Omental fat pad (tissue), 4 donors: ENCODE measurements at places on chromosomes 4 and X. TPM values are rescaled to one million over a fixed set of nuclear protein-coding genes. Genes with fewer than 3 reads are reported as not detected.

- no peak for DNase-seq
Measured at GRCh38 chr4:825063-825970, 612 bp downstream of the CPLX1 start.

DNA sequence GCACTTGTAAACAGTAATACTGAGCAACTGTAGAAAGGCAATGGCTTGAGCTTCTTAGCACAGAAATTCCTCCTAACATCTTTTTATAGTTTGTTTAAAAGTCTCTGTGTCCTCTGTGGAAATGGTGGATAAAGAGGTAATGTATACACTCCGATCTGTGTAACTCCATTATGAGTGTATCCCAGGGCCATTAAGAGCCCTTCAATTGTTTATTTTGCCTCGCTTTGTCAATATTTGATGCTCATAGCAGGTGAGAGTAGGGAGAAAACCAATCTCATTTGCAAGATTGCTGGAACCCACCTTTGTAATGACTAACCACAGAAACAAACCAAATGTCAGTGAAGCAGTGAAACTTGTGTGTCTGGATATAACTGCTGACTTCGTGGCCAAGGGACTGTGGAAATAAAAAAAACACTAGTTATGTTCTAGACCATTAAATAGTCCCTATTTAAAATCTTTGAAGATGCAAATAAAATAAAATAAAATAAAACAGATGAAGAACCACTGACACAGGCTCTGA, 598.2 kb upstream of the BOD1L1 start:
- DNase-seq = no peak

GRCh38 chr4:109576462-109576861, 16.4 kb downstream of the MCUB start:
- DNase-seq = no peak

DNA sequence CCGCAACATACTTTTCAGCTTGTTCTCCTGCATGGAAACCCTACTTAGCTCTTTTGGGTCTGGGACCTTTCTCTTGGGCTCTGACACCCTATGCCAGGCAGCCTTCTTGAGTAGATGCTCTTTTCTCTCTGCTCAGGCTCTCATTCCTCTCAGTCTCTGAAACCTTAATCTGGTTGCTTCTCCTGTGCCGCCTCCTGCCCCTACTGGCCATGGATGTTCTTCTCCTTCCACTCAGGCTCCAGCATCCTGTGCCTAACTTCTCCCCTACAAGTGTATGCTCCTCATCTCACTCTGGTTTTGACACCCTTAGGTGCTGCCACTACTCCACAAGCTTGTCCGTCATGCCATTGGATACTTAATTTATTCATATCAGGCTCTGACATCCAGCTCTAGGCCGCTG, 15.2 kb downstream of the BLTP1 start:
- DNase-seq = no peak

Gene PABPC1L2A
- not detected for total RNA-seq

- no peak for DNase-seq
Measured at GRCh38 chr4:2402048-2402842, 16.2 kb downstream of the ZFYVE28 start.

DNA sequence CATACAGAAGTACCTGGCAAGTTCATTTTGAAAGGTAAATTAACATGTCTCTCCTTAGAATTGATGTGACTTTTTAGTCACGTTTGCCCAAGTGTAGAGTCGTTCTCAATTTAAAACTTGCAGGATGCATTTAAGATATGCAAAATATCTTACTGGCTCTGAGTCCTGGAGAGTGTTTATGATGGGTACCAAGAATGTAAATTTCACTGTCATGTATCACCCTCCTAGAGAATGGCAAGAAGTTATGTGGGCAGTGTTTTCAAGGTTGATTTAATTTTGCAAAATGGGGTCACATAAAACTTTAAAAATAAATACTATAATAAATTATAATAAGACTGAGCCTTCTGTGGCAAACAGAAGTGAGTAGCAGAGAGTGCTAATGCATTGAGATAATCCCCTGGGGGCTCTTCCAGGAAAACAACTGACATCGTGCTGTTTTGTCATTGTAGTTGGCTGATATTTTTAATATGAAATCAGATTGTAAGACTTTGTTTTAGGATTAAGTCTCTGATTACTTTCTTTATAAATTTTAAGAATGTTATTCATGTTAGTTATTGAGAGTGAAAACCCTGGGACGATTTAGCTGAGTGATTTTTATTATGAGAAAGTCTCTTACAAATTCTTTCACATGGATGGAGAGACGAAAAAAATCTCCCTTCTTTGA, 103.0 kb downstream of the AFF1 start:
- DNase-seq = no peak

Gene CENPVL1
- not detected for total RNA-seq

- DNase-seq = no peak
Measured at GRCh38 chr4:1500231-1500965, 94.2 kb upstream of the NKX1-1 start.

GRCh38 chr4:111761531-111761930, 383.7 kb upstream of the FAM241A start:
- DNase-seq = no peak

- DNase-seq = no peak
Measured at GRCh38 chr4:165190591-165191347, 16.6 kb upstream of the KLHL2 start.

GRCh38 chr4:109169170-109169569, 133.3 kb downstream of the COL25A1 start:
- no peak for DNase-seq

Gene FABP2
- total RNA-seq = not detected

DNA sequence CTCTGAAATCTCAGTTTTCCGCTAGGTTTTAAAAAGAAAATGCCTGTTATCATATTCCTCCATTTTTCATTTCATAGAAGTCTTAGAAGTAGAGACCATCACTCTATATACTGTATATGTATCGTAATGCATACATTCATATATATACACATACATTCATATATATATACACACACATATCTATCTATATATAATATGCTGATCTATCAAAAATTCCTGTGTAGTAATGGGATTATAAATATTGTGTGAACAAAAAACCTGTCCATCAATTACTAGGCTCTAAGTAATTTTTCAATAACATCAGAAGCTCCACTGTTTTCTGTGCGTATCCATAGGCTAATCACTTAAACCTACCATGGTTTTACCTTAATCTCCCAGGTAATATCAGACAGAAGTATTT, 150.2 kb downstream of the DCHS2 start:
- DNase-seq = no peak

Gene BMP3
- 2.0 TPM for total RNA-seq

GRCh38 chr4:56606385-56606784, 74.7 kb downstream of the HOPX start:
- no peak for DNase-seq

- no peak for DNase-seq
Measured at GRCh38 chrX:40945361-40945713, 139.9 kb upstream of the USP9X start.

Gene PDE6B
- 2.5 TPM for total RNA-seq

GRCh38 chrX:45142185-45142584, 58.5 kb downstream of the DIPK2B start:
- no peak for DNase-seq

DNA sequence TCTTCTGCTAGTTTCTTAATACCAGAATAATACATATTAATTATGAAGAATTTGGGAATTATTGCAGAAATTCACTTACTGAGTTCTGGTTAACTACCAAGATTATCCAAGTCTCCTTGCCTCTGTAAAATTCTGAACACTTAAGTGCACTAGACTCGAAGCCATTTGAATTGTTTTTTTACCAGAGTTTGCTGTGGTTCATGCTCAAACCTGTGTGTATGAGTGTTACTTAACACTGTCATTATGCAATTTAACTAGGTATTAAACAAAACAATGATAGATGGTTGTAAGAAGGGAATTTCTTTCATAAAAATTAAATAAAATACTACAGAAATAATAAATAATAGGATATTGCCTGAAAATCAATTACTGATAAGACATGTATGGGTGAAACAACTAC, 145.6 kb upstream of the FAT4 start:
- DNase-seq = no peak

Gene GLRB
- 0.79 TPM for total RNA-seq

DNA sequence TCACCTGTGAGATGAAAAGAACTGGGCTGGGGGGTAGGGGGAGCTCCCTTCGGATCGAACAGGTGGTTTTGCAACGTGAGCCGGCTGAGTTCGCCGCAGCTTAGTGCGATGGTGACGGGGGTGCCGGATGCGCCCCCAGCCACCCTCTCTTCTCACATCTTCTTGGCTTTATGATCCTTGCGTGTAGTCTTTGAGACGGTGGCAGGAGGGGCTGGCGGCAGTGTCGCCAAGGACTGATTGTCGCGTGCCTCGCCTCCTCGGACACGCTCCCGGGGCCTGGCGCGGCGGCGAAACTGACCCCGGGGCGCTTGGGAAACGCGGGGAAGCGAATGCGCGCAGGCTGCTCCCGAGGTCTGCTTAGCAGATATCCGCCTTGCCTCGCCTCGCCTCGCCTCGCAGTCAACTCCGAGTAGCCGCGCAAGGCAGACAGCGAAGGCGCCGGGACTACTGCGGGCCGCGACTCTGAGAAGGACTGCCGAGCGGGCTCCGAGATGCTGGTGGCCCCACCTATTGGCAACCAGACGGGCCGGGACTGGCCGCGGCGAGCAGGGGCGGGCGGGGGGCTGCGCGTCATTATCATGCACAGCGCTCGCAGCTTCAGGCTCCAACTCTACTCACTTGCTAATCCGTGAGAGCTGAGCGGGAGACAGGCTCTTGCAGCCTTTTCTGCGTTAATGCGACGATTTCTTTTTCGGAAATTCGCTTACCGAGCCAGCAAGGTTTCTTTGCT, 1.5 kb downstream of the GRID2 start:
- DNase-seq = no peak

- DNase-seq = no peak
Measured at GRCh38 chrX:30864383-30864785, 24.7 kb downstream of the TAB3 start.

DNA sequence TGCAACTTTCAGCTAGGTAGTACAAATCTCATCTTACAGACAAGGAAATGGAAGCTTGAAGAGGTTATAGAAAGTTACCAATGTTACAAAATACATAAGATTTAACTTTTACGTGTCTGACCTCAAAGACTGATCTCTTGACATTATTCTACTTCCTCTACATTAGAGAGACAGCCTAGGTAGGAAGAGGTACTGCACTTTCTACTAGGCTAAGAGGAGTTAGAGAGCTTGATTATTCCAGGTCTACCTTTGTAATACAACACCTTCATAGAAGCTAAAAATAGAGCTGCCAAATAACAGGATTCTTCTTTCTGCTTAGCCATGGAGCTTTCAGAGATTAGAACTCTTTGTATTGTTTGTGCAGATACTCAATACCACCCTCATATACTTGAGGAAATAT, 147.6 kb upstream of the NPY2R start:
- DNase-seq = no peak

DNA sequence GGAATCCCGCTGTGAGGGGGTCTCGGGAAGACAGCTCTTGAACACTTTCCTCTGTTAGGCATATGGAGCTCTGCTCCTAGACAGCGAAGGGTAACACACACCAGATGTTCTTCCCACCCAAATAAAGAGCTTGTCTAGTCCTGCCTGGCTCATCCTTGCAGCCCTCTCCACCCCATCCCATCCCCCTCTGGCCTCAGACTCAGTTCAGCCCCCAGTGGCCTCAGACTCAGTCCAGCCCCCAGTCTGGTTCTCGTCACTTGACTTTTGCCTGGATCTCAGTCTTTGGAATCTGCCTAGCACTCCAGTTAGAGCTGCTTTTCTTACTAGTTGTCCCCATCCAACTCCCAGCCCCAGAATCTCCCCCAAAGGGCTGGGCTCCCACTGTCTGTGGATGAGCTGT, 14.9 kb downstream of the RAB33A start:
- no peak for DNase-seq

DNA sequence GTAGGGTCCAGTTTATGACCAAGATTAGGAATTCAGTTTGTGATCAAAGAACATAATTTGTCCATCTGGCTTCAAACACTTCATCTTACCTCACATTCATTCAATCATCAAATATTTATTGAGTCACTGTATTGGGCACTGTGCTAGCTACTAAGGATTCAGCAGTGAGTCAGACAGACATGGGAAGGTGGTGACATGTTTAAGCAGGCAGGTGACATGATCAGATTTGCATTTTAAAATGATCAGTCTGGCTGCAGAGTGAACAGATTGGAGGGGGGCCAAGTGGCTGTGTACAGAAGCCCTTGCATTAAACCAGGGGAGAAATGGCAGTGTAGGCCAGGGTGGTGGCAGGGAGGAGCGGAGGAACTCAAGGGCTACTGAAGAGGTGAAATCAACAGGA, 25.1 kb upstream of the APLN start:
- no peak for DNase-seq

Gene SEC24D
- 54.9 TPM for total RNA-seq
